ENCODE measurements at places on chromosomes 4 and X. TPM values are rescaled to one million over a fixed set of nuclear protein-coding genes. Genes with fewer than 3 reads are reported as not detected.
A peak's percentile ranks its signal among the peaks of the same experiment; 100 is the strongest.

DNA sequence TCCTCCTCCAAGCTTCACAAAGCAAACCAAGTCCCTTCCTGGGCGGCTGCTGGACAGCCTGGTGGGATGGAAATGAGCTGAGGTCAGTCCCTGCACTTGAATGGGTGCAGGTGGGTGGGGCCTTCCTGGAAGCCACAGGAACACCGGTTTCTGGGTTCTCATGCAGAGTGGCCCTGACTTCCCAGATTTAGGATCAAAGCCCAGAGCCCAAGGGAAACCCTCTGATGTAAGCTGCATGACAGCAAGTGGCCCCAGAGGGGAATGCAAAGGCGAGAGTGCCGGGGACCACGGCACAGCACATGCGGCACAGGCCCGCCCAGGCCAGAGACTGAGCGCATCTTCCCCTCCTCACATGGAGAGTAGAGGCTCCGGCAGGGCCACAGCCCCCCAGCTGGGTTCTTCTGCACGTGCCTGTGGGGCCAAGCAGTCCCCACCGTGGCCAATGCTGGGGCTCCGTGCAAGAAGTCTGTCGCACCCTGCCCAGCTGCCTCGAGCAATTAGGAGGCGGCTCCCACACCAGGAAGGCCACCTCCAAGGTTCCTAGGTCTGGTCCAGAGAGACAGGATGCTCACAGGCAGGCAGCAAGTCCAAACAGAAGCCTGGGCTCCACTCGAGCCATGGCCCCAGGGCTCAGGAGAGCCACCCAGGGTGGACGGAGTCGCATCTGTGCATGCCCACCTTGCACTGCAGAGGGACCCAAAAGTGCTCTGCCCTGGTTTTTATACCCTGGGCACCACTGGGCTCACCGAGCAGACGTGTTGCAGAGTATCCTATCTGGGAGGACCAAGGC lies 83.0 kb downstream of the HTRA3 start:
- DNase-seq: no peak

DNA sequence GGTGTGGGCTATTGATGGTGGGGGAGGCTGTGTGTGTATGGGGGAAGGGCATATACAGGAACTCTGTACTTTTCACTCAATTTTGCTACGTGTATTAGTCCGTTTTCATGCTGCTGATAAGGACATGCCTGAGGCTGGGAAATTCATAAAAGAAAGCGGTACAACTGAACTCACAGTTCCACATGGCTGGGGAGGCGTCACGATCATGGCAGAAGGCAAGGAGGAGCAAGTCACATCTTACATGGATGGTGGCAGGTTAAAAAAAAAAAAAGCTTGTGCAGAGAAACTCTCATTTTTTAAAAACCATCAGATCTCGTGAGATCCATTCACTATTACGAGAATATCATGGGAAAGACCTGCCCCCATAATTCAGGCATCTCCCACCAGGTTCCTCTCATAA lies 152.3 kb downstream of the NEK1 start:
- DNase-seq: no peak

- DNase-seq: no peak
These were observed 257.7 kb upstream of the SPOCK3 start for GRCh38 chr4:167492007-167492406.

DNA sequence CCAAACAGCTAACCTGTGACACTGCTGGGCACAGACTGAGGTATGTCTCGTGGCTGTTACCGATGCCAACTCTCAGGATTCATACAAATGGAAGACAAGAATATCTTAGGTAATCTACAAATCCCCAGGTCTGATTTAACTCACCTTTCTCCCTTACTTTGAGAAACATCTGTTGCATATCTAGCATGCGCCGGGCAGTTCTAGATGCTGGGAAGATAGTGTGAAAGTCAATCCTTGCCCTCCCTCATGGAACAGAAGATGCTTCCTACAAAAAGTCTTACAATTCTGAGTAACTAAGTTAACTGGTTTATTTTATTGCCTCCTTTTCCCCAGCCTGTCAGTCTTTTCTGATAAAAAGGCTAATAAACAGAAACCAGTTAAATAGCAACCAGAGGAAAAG lies 212.2 kb upstream of the FAT1 start:
- no peak for DNase-seq

DNA sequence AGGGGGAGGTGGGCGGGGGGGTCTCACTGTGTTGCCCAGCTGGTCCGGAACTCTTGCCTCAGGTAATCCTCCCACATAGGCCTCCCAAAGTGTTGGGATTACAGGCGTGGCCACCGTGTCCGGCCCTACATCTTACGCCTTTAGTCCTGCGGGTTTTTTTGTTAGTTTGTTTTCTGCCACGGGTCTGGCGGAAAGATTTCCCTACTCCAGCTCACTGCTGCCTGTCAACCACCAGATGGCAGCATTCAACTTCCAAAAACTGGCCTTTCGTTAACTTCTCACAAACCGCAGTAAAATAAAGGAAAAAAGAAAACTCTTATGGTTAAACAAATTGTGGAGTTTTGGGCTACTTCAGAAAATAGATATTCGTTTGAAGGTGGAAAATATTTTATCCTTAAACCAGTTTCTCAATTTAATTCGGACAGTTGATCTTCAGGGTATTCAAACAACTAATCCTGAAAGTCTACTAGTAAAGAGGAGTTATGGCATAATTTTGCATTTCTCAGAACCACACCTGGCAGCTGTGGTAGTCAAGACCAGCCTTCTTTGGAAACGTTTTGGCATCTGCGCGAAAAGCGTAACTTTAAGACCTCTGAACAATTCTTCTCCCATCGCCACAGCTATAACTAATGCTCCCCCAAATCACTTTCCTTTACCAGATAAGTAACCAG lies 41.1 kb downstream of the LUZP4 start:
- peak; percentile 40 for DNase-seq

GC gene
- 1.2 TPM for total RNA-seq

MOB1B gene
- 11.4 TPM for total RNA-seq

DNA sequence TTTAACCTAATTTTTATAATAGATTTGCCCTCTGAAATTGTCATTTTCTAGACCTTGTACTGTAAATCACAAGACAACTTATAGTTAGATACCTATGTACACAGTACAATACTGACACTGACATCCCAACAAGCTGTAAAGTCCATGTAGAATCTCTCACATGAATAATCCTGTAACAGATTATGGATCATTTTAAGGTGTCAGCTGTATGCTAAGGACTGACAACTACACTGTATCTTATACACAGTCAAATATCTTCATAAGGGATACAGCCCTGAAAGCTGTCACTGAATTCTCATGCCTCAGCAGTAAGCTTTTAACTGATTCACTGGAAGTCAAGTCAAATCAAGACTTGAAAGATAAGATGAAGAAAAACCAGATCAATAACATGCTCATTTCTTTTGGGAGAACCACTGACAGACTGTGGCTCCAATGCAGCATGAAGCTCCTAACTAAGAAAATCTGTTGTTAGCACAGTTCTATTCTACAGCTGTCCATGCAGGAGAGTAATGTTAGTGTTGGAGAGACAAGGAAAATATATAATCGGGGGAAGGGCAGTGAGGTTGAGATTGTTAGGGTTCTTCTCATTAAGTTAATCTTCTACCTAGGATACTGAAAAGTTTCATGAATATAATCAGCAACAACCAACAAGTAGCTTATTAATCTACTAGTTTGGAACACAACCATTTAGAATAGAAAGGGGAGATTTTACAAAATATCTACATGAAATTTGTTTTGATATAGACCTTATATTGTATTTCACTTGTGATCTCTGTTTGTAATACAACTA lies 612.0 kb downstream of the PCDH18 start:
- DNase-seq: no peak

GRCh38 chr4:86561256-86561655 lies 32.9 kb upstream of the PTPN13 start:
- no peak for DNase-seq

DNA sequence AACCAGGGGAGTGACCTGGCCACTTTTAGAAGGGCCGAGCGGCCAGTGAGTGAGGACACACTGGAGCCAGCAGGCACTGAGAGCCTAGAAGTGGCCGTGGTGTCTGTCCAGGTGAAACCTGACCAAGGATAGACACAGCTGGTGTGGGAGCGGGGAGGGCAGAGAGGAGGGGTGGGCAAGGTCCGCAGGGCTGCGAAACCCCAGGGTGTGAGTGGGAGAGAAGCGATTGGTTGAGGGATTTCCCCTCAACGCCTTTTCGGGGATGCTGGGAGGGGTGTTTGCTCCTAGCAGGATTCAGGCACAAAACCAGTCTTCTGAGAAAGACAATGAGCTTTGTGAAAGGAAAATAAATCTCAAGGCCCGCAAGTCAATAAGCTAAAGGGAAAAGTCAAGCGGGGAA lies 33.2 kb upstream of the ARSD start:
- DNase-seq: no peak

All from GM12878 (cell line).